ENCODE measurements at places on chromosomes 11 and 22.

DNA sequence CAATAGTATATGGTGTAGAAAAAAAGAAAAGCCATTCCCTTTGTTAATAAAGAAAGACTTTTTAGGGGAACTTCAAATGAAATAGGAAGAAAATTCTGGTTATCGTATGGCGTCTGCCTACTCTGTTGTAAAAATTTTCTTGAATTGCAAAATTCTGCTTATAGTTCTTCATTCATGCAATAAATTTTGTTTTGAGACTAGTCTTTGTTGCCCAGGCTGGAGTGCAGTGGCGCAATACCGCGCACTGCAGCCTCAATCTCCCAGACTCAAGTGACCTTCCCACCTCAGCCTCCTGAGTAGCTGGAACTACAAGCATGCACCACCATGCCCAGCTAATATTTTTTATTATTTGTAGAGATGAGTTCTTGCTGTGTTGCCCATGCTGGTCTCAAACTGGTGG, 5.8 kb downstream of the DDIAS start:
- H3K4me1 ChIP-seq: no peaks in the 10 kb centered on the region
- peaks cover 4% of the 10 kb centered on the region for H3K27me3 ChIP-seq
- no peak overlapping the region for H3K4me3 ChIP-seq
- H3K27ac ChIP-seq: no peak overlapping the region
- H3K36me3 ChIP-seq: no peaks in the 10 kb centered on the region

DNA sequence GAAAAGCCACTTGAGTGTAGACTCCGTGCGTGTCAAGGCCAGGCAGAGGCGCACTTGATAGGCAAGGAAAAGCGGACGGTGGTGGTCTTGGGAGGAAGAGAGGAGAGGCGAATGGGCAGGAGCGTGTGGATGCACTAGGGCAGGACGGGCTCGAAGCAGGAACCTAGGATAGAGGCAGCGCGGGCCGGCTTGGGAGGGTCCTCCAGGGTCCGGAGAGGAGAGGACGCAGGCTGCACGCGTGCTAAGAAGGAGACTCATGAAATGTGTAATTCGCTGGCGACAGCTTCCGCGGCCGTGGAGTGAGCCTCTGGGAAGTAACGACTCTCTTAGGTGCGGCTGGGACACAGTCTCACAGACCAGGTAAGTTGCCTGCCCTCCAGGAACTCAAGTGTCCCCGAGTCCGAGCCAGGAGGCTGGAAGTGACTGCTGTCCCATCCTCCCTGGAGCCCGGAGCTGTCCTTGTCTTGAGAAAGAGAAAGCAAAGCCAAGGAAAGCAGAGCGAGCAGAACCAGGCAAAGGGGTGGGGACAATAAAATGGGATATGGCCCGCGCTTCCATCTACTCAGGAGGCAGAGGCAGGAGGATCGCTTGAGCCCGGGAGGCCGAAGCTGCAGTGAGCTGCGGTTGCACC, 874 bp upstream of the IL17RA start:
- no peak for DNase-seq
- H3K36me3 ChIP-seq: no peaks in the 10 kb centered on the region
- H3K27me3 ChIP-seq: no peaks in the 10 kb centered on the region
- H3K27ac ChIP-seq: peak overlapping the region; percentile 87
- peaks cover 47% of the 10 kb centered on the region for H3K4me1 ChIP-seq

DNA sequence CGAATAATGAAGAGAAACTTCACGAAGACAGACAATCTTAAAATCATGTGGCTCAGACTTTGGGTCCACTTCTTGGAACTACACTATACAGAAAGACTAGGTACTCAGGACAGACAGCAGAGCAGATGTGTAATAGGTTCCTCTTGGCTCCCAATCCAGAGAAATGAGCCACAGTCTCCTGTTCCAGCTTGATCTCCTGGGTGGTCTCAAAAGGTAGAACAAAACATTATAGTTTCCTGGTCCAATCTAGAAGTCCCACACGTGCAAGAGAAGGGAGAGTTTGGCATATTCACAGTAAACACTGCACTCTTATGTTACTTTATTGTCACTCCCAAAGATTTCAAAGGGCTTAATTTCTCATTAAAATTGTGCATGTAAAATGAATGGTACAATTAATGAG, 134.5 kb upstream of the FIBIN start:
- no peaks in the 10 kb centered on the region for H3K4me1 ChIP-seq
- no peaks in the 10 kb centered on the region for H3K27me3 ChIP-seq

- no peaks in the 10 kb centered on the region for H3K27me3 ChIP-seq
- H3K36me3 ChIP-seq: no peaks in the 10 kb centered on the region
- H3K4me3 ChIP-seq: no peak overlapping the region
- DNase-seq: no peak
- H3K27ac ChIP-seq: no peak overlapping the region
These were observed 25.4 kb upstream of the MUC5B start for GRCh38 chr11:1197431-1197885.

GRCh38 chr22:19890502-19891316, 36.0 kb upstream of the GNB1L start:
- H3K27ac ChIP-seq: peak overlapping the region; percentile 100
- H3K36me3 ChIP-seq: peaks cover 4% of the 10 kb centered on the region
- H3K4me3 ChIP-seq: peak overlapping the region; percentile 30
- DNase-seq: peak; percentile 74
- H3K27me3 ChIP-seq: no peaks in the 10 kb centered on the region

DNA sequence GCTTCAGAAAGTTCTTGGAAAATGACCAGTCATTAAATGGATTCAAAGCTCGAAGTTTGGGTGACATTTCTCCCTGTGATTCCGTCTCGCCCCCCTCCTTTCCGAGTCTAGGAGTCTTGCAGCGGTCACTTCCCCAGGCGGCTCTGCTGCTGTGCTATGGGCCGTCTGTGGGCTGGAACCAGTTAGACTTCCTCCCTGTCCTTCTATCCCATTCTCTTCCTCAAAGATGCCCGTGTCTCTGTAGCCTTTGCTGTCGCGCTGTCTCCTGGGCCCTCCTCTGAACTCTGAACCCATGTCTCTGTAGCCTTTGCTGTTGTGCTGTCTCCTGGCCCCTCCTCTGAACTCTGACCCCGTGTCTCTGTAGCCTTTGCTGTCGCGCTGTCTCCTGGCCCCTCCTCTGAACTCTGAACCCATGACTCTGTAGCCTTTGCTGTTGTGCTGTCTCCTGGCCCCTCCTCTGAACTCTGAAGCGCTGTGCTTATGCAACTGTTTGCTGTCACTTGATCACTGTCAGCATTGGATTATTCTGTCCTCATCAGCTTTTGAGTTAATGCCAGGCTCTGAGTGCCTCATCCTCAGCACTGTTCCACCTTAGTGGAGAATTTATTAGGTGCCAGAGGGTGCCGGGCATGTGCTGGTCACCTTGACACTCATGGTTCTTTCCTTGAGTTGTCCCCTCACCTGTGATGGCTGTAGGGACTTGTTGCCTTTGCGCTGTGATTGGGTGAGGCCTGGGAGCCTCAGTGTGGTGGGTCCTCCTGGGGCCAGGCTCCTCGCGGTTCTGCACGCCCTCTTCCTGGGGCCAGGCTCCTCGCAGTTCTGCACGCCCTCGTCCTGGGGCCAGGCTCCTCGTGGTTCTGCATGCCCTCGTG, 173.3 kb downstream of the TBC1D22A start:
- DNase-seq: no peak
- no peak overlapping the region for H3K4me3 ChIP-seq
- no peak overlapping the region for H3K27ac ChIP-seq
- no peaks in the 10 kb centered on the region for H3K27me3 ChIP-seq
- H3K4me1 ChIP-seq: no peaks in the 10 kb centered on the region

DNA sequence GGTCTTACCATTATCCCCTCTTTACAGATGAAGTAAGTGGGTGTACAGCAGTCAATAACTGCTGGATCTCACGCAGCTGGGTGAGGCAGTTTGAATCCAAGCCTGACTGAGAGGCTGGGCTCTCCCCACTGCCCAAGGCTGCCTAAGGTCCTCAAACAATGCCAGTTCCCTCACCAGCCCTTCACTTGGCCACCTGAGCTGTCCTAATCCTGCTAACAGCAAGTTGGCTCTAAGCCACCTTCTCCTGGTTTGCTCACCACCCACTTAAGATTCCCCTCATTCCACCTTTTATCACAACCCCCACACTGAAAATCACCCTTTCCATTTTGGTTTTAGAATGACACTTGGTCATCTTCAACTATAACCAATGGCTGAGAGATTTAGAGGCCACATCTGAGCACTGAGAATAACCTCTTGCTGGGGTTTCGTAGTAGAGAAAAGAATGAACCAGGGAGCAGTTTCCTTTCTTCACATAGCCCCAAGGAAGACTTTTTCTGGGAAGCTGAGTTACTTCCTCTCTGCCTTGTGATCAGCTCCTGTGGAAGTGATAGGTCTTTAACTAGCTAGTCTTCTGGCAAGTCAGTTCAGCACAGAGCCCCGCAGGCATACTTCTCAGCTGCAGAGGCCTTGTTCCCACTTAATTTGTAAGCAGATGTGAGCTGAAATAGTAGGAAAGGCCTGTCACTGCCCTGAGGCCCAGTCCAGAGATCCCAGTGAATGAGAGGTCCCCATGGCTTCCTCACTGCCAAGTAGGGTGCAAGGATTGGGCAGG, 57.8 kb upstream of the TTC12 start:
- H3K4me3 ChIP-seq: no peak overlapping the region
- no peaks in the 10 kb centered on the region for H3K4me1 ChIP-seq
- no peak overlapping the region for H3K27ac ChIP-seq
- H3K36me3 ChIP-seq: no peaks in the 10 kb centered on the region

DNA sequence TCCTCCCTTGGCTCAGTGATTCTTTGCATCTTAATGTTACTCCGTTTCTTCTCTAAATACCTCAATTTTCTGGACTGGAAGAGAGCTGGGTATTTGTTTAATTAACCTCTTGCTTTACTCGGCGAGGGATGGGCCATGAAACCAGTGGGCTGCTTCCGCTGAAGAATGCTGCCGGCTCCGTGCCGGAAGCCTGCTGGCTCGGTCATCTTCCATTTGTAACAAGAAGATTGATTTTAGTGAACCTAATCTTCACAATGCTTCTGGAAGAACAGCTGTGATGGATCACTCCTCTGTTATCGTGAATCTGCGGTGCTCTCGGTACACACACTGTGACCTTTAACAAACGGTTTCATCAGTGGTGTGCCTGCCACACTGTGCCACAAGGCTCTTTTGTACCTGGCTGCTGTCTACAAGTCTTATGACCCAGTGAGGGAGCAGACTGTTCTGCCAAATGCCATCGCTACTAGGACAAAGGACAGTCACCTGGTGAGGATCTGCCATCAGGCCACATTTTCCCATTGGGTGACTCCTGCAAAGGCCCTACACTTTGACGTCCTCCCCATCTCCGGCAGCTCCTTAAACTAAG, 25.3 kb upstream of the PARVB start:
- DNase-seq: no peak
- H3K4me3 ChIP-seq: no peak overlapping the region
- H3K27me3 ChIP-seq: no peaks in the 10 kb centered on the region
- H3K27ac ChIP-seq: no peak overlapping the region
- H3K36me3 ChIP-seq: peaks cover 57% of the 10 kb centered on the region
- no peaks in the 10 kb centered on the region for H3K4me1 ChIP-seq

GRCh38 chr11:15675683-15676082, 561.0 kb downstream of the INSC start:
- DNase-seq: no peak
- H3K36me3 ChIP-seq: no peaks in the 10 kb centered on the region
- H3K27ac ChIP-seq: no peak overlapping the region
- no peak overlapping the region for H3K4me3 ChIP-seq

GRCh38 chr11:8871962-8872361, 39.0 kb upstream of the AKIP1 start:
- peaks cover 60% of the 10 kb centered on the region for H3K27me3 ChIP-seq
- no peak overlapping the region for H3K4me3 ChIP-seq
- H3K27ac ChIP-seq: no peak overlapping the region
- H3K4me1 ChIP-seq: peaks cover 9% of the 10 kb centered on the region
- no peak for DNase-seq

GRCh38 chr22:38413085-38414008, 41.7 kb downstream of the KCNJ4 start:
- H3K36me3 ChIP-seq: no peaks in the 10 kb centered on the region
- no peak overlapping the region for H3K4me3 ChIP-seq
- no peaks in the 10 kb centered on the region for H3K27me3 ChIP-seq

DNA sequence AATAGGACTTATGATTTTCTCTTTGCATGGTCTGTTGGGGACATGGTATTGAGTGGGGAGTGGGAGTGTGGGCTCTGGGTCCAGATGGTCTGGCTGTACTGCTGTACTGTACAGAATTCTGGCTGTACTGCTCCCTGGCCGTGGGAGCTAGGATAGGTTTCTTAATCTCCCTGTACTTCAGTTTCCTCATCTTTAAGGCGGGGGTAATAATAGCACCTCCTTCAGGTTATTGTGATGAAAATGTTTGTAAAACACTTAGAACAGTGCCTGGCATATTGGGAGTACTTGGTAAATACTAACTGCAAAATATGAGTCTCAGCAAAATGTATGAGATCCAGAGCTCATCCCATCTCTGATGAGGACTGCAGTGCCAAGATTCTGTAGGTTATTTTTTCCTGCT, 198.6 kb downstream of the KIF18A start:
- H3K27me3 ChIP-seq: peaks cover 2% of the 10 kb centered on the region
- H3K4me1 ChIP-seq: no peaks in the 10 kb centered on the region
- H3K27ac ChIP-seq: no peak overlapping the region

DNA sequence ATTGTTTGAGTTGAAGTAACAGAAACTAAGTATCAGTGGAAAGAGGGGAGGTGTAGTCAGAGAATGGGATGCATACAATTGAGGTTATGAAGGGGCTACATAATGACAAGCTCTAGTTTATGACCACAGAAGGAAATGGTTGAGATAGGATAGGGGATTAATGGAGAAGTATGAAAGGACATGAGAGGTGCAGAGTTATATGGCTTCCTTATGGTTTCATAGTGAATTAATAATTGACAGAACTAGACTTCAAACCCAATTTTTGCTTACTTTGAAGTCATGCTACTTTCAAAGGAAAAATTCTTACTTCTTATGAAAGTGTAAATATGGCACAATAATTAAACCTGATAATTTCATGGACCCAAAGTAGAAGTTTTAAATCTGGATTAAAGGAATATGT, 340.3 kb upstream of the LRRC4C start:
- no peak overlapping the region for H3K27ac ChIP-seq
- H3K27me3 ChIP-seq: no peaks in the 10 kb centered on the region
- no peak for DNase-seq
- no peak overlapping the region for H3K4me3 ChIP-seq
- H3K36me3 ChIP-seq: no peaks in the 10 kb centered on the region

DNA sequence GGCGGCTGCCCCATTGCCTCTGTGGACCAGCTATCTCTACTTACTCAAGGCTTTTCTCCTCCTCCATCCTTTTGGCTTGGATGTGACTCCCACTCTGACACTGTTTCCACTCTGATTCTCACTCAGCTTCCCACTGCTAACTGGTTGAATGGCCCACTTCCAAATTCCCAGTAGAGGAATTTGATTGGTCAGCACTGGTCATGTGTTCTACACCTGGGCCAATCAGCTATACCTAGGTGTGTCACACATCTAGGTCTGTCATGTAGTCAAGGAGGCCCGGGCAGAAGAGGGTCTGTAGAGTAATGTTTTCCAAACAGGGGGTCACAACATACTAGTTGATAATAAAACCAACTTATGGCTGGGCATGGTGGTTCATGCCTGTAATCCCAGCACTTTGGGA, 53.3 kb downstream of the TPBGL start:
- no peak overlapping the region for H3K27ac ChIP-seq
- no peak overlapping the region for H3K4me3 ChIP-seq

- peaks cover 89% of the 10 kb centered on the region for H3K36me3 ChIP-seq
- no peaks in the 10 kb centered on the region for H3K27me3 ChIP-seq
- DNase-seq: no peak
These were observed 73.5 kb upstream of the PITPNB start for GRCh38 chr22:27992294-27993165.
